NCI-H1105 (cell line): ENCODE measurements at places on chromosomes 6 and 20.

GRCh38 chr6:41901882-41902519 is 6.8 kb upstream of the USP49 start:
- DNase-seq = no peak

DNA sequence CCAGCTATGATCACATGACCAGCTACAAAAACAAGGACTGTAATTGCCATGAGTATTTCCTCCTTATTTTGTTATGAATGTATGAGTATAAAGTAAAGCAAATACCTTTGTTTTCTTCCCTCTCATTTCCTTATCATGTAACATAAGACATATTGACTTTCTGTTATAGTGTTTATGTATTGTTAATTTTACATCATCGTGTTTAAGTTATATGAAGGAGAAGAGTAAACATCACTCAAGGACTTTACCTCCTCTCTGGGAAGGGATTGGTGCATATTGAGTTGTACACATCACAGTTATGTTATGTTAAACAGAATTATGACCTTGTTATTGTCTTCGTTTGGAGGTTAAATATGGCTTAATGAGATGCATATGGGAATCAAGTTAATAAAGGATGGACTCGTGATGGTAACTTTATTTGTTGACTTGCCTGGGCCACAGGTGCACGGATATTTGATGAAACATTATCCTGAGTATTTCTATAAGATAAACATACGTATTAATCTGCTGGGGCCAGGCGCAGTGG is 57.3 kb upstream of the CNKSR3 start:
- no peak for DNase-seq

DNA sequence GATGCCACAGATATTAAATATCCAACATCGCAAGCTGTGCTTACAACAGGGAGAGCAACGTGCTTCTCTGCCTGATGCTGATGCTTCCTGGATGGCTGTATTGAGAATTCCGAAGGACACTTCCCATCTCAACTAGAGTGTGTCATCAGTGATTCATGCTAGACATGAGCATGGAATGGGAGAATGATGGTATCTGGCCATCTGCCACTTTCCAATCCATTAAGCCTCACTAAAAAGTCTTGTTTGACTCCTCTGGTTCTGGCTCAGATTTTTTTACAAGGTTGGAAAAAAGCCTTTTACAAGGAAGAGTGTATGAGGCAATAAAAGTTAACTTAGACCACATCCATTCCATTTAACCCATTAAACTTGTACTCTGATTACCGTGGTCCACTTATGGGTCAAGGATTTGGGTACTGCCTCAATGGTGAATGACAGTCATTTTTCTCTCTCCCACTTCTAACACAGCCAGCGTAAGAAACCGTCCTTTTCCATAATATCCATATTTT is 265.3 kb downstream of the UST start:
- no peak for DNase-seq

- no peak for DNase-seq
Observed at GRCh38 chr6:77038807-77039206, 424.5 kb downstream of the HTR1B start.

DNA sequence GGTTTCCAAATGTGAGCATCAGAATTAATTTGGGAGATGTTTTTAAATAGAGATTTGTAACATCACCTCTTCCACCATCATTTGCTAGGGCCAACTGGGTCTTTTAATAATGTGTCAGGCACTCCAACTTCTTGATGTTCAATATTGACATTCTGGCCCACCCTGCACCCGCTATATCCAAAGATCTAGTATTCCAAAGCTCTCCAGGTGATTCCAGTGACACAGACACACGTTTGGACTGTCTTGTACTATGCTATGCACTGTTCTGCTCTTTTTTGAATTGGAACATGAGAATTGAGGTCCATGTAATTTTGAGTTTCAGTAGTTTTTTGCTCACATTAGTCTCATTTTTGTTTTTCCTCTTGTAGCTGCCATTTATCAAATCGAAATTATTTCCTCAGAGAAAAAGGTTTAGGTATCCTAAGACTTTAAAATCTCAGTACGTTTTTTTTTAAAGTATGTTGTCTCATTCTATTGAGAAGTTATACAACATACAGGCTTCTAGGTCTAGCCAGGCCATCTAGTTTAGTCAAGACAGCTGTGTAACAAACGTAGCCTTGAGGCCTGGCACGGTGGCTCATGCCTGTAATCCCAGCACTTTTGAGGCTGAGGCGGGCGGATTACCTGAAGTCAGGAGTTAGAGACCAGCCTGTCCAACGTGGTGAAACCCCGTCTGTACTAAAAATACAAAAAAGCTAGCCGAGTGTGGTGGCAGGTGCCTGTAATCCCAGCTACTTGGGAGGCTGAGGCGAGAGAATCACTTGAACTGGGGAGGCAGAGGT is 3.1 kb downstream of the BICRAL start:
- no peak for DNase-seq

DNA sequence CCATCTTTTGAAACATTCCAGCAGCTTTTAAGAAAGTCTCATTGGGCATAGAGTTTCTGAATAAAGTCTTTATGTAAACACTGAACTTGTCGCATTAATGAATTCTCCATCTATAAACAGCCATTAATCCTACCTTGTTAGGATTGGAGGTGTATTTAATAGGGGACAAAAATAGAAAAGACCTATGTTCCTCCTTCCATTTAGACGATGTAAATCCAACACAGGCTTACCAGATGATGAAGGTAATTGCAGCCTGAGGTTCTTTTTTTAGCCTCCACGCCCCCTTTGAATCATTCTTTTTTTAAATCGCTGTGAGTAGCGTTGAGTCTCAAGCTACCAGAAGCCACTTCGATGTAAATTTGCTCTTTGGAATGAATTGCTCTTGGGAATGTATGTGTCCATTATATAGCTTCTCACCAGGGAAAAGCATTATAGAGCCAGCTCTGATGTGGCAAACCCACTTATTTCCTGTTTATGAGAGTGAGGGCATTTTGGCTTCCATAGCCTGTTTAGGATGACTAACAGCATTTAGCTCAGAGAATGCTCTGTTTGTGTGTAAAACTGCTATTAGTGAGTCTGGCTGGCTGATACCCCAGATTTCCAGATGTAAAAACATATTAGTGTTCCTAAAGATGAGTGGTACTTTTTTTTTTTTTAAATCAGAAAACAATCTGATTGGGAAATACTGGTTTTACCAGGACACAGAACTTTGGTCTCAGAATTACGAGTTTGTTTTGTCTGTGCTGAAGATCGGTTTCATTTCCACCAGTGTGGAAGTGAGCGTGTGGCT is 74.9 kb upstream of the CLDN20 start:
- no peak for DNase-seq

DNA sequence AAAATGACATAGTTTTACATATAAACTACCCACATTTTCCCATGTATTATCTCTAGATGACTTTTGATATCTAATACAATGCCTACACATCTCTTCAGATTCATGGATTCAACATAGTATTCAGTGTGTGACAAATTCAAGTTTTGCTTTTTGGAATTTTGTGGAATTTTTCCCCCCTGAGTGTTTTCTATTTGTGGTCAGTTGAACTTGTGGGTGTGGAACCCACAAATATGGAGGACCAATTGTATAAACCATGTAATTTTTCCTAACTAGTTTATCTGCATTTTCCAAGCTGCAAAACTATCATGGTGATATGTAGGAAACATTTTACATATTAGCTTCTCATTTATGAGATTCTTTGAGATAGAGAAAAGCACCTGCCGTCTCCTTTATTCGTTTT is 374.3 kb upstream of the SOX4 start:
- no peak for DNase-seq

DNA sequence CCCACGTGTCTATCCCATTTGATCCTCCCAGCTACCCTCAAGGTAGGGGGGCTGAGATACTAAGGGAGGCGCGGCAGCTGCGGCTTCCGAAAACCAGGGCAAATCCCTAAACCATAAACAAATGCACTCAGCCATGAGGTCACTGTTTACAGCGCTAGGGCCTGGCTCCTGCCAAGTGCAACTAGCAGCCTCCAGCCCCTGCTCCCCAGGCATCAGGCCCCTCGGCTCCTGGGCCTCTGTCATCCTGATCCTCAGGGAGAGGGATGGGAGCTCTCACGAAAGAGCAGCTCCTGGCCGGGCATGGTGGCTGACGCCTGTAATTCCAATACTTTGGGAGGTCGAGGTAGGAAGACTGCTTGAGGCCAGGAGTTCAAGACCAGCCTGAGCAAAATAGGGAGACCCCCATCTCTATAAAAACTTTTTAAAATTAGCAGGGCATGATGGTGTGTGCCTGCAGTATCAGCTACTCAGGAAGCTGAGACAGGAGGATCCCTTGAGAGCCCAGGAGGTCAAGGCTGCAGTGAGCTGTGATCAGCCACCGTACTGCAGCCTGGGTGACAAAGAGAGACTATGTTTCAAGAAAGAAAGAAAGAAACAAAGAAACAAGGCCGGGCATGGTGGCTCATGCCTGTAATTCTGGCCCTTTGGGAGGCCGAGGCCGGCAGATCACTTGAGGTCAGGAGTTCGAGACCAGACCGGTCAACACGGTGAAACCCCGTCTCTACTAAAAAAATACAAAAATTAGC is 42.5 kb upstream of the TLDC2 start:
- no peak for DNase-seq

DNA sequence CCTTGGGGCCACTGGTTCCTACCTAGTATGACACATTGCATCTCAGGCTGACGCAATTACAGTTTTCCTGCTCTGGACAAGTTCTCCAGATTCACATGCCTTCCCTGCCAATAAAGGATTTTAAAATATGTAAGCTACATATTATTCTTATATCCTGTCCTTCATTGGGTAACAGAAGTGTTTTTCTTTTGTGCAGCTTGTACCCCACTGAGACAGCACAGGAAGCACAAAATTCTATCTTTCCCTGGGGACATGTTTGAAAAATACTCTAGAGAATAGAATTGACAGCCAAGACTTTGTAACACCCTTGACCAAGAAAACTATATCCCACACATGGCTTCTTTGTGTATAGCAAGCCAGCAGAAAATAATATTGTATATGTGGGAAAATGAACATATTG is 456.8 kb downstream of the MAFB start:
- no peak for DNase-seq

DNA sequence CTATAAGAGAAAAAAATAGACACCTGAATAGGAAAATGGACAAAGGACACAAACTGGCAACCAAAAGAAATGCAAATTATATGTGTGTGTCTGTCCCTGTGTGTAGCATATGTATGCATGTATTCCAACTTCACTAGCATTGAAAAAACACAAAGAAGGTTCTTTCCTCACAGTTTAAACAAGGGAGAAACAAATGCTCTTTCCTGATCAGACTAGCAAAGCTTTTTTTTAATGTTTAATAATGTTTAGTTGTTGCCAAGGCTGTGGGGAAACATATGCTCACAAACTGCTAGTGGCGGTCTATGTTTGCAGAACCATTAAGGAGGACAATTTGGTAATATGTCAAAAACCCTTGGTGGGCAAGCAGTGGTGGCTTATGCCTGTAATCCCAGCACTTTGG is 22.4 kb downstream of the SMLR1 start:
- DNase-seq = no peak

DNA sequence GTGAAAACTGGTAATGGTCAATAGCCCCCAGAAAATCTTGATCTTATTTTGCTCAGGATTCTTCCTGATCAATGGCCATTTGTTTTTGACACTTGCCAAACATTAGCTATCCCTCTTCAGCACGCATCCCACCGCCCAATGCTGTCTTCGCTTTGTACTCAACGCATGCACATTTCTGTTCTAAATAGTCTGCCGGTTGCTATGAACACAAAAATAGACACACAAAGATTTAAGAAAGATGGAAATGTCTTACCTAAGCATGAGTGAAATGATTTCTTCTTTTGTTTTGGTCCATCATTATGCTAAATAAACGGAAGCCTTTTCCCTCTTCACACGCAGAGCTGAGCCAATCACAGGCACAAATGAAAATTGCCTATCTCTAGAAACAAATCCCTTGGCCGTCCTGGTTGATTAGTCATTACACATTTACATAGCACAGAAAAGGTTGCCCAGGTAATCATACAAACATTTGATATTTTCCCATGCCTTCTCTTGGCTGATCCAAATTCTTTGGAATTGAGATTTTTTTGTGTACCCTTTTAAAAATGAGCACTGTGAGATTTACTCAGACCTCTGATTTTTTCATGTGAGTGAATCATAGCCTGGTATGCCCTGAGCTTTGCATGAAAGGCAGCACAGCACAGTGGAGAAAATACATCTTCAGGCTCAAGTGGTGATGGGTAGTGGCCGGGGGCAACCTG is 70.5 kb upstream of the FAM184A start:
- DNase-seq = no peak

DNA sequence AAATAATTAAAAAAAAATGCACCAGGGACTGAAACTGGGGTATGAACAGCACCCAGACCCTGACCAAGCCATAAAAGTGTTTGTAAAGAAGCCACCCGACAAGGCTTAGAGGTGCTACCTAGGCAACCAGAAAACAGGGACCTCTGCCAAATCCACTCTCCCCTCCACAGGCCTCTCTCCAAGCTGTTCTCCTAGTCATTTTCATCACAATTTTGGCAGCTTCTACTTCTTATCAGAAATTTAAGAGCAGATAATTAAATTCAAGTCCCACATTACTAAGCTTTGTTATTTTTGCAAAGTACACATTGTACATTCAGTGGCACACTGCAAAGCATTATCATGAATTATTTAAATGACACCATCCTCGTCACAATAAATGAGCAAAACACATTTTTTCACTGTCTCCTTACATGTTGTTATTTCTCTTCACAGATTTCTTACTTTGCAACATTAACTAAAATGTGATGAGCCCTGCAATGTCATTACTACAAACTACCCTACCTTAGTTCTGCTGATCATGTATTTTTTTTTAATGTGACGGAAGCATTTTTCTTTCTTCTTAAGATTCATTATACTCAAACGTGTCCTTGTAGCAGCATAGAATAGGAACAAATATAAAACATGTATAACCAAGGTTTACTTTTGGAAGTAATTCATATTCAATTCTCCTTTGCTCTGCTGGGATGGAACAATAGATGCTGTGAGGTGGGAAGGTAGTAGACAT is 38.1 kb downstream of the ECT2L start:
- DNase-seq = peak; percentile 91

DNA sequence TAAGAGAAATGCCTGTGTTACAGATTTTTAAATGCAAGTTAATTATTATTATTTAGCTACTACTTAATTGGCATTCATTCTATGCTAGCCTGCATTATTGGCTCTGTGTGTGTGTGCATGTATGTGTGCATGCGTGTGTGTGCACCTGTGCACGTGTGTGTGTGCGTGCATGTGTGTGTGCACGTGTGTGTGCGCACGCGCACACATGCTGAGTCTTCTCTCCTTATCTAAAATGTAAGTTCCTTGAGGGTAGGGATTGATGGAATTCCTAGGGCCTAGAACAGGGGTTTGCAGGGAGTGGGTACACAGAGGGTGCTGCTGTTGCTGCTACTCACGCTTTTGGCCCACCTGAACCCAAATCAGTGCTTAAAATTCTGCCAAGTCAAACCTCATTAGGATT is 43.8 kb upstream of the NEDD9 start:
- no peak for DNase-seq
